Hematopoietic multipotent progenitor cell treated with erythropoietin and hydrocortisone succinate and interleukin-3 and kit ligand, for 8 days (in vitro differentiated cells): ENCODE measurements at places on chromosomes 2 and 18.

DNA sequence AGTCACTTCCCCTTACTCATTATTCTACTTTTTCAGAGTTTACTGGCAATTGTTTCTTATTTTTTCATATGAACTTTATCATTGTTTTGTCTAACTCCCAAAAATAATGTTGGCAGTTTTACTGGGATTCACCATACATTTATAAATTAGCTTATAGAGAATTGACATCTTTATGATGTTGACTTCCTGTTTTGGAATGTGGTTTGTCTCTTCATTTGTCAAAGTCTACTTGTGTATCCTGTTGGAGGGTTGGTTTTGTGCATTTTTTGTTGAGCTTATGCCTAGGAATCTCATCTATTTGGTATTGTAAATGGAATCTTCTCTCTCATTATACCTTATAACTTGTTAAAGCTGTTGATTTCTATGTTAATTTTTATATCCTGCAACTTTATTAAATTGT, 16.4 kb downstream of the EPC2 start:
- no peak for DNase-seq

DNA sequence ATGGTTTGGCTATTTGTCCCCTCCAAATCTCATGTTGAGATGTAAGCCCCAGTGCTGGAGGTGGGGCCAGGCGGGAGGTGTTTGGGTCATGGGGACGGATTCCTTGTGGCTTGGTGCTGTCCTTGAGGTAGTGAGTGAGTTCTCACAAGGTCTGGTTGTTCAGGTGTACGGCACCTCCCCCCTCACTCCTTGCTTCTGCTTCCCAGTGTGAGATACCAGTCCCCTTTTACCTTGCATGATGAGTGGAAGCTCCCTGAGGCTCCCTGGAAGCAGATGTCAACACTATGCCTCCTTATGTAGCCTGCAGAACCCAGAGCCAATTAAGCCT, 232.6 kb downstream of the LDLRAD4 start:
- DNase-seq = no peak

- no peak for DNase-seq
These were observed 436.0 kb downstream of the METTL4 start for GRCh38 chr18:2135309-2135708.

- no peak for DNase-seq
These were observed 239.2 kb upstream of the DOK6 start for GRCh38 chr18:69161383-69162028.

GRCh38 chr2:147623328-147623727, 221.5 kb upstream of the ACVR2A start:
- DNase-seq = no peak

- DNase-seq = no peak
These were observed 207.5 kb downstream of the SPP2 start for GRCh38 chr2:234257859-234258561.

DNA sequence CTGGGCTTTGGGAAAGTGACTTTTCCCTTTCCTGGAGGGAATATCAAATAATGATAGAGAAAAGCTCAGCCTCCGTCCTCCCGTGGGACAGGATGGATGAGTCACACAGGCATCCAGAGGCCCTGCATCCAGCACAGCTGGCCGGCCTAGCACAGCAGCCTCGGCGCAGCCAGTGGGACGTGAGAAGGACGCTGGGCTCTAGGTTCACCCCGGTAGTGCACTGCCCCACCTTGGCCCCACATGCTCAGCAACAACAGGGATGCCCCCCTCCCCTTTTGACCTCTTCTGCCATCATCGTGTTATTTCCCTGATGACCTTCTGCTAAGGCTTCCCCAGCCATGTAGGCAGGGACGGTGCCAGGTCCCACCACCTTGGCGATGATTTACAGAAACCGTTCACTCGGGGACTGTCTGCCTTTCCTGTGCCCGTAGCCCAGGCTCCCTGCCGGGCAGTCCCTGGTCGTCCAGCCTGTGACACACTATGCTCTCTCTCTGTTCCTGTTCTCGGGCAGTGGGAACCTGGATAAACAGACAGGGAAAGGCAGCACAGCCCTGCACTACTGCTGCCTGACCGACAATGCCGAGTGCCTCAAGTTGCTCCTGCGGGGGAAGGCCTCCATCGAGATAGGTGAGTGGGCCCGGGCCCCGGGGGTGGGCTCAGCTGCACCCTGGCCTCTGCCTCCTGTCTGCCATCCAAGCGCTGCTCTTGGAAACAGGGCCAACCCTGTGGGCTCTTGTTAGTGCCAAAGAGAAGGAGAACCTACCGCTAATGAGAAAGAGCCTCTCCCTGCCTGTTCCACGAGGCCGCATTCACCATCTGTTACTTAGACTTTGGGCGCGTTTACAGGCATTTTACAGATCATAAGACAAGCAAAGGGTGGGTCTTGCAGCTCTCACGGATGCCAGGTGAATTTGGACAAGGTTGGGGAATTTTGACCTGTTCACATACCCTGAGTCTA, 44.6 kb downstream of the ITGB1BP1 start:
- no peak for DNase-seq

DNA sequence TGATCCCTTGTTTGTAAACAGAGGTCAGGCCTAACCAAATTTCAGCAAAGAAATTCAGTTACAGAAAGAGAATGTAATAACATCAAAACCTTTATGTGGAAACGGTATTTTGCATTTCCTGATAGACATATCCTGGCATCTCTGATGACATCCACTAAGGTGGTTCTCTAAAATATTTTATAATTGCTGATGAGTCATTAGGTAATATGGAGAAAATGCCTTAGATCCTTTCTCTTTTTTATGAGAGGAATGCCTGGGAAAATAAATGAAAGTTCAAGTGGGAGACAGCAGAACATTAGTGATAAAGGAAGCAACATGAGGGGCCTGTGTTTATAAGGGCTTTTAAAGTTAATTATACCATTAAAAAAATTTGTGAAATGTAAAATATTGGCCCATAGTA, 72.6 kb downstream of the PLCL1 start:
- DNase-seq = no peak
